ENCODE measurements at places on chromosomes 2 and 18.

GRCh38 chr2:664063-664462, 13.1 kb downstream of the TMEM18 start:
- DNase-seq: no peak

DNA sequence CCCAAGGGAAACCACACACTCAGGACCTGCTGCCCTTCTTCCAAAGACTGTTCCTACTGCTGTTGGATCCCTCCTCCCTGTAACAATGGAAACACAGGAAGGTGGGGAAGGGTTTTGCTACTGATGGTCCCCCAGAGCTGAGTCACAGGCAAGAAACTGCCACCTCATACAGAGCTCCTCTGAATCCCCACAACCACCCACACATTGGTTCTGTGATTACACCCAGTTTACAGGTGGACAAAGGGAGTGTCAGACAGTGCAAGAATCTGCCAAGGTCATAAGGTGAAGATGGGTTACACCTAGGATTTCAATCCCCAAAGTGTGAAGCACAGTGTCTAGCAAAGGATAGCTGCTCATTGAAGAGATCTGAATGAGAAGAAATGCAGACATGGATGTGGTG, 141.7 kb upstream of the LMAN1 start:
- DNase-seq: no peak

DNA sequence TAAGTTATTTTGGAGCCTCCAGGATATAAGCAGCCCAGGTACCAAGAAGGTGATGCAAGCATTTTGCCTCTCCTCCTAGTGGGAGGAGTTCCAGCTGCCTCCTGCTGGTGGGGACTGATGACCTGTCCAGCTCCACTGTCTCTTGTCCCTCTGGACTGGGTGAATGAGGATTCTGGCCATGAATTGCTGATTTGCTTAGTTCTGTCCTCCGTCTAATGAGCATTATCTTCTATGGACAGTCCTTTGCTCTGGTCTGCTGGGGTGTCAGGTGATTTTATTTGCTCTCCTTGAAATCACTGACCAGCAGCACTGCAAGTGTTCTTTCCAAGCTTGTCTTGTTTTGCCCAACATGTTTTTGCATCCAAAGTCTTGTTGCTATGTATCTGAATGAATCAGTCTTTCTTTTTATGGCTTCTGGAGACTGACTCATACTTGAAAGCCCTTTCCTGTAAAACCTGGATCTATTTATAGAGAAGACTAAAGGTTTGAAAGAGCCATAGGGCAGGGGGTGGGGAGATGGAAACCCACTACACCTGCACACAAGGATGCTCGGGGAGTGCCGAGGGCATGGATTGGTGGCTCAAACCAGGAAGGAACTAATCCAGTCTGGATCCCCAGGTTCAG, 40.5 kb upstream of the EFHD1 start:
- DNase-seq: no peak

GRCh38 chr2:127233710-127234109, 13.6 kb upstream of the CYP27C1 start:
- DNase-seq: no peak

DNA sequence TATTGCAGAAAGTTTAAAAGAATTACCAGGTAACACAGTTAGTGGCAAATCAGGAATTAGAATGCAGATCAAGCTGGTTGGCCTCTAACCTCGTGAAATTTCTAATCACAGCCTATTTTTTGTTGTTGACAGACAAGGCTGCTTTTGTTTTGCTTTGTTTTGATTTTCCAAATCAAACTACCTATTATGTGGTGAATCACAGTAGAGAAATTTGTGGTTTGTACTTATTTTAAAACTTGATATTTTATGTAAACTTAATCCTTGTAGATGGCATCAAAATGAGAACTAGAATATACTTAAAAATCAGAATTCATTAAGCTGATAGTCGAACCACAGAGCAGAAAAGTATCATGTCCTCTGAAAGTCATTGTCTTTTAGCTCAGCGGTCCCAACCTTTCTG, 258.1 kb downstream of the CTNNA2 start:
- no peak for DNase-seq

DNA sequence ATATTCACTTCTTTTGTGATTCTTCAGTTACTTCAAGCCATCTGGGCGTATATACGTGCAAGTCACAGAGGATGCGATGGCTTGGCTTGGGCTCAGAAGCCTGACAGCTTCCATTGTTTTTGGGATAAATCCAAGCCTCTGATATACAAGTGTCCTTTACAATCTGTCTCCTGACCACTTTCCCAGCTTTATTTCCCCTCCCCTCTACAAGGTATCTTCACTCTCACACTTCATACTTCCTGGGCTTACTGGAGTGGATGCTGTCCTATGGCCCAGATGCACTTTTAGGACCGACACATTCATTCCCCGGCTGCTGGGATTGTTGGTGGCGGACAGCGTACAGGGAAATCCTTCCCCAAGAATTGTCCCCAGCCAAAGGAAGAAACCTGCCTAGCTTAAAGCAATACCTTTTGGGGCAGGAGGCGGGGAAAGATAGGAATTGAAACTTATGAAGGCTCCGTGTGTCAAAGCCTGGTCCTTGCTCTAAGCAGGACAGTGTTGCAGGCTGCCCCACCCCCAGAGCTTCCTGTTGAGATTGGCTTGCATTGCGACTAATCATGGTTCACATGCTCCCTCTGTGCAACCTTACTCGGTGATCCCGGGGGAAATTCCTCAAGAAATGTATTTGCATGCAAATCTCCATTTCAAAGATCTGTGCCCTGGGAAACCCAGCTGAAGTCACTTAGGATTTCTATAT, 802.9 kb upstream of the ID2 start:
- DNase-seq: no peak

DNA sequence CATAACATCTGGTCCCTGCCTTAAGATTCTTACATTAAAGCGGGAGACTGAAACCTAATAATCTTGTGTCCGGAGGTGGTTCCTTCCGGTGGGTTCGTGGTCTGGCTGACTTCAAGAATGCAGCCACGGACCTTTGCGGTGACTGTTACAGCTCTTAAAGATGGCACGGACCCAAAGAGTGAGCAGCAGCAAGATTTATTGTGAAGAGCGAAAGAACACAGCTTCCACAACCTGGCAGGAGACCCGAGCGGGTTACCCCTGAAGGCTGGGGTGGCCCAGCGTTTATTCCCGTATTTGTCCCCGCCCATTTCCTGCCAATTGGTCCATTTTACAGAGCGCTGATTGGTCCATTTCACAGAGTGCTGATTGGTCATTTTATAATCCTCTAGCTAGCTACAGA, 122.3 kb upstream of the SIX2 start:
- no peak for DNase-seq

DNA sequence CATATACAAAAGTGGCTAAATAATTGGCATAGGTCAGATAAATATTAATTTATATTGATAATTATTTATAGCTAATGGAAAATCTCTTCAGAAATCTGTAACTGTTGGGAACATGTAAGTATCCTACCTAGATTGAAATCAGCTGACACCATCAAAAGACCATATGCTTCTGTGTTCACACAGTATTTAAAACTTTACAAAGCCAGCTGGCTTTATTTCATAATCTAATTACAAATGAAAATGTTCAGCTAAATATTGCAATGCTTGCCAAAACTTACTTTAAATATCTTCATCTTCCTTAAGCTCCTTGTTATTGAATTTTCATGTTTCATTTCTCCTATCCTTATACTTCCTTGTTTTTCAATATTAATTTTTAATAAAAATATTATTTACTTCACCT, 190.9 kb upstream of the DOK6 start:
- DNase-seq: no peak

GRCh38 chr2:28292491-28292890, 100.2 kb upstream of the FOSL2 start:
- DNase-seq: no peak

- DNase-seq: no peak
These were observed 29.4 kb downstream of the PDCL3 start for GRCh38 chr2:100592226-100592625.

DNA sequence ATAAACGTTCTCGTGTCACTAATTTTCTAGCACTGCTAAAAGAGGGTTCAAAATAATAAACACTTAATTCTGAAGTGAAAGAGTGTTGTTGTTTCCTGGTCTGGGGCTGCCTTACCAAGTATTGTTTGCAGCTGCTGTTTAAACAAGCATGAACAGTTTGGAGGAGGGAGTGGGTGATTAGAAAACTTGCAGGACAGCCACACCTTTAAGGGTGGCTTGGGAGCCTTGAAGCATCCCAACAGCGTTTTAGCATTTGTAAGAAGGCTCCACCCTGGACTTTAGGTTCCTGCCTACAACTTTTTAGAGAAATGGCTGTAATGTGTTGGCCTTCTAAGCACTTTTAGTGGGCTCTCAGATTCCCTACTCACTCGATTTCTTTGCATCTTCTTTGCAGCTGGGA, 371.6 kb downstream of the TGIF1 start:
- DNase-seq: no peak

GRCh38 chr2:2877427-2877826, 500.2 kb downstream of the EIPR1 start:
- no peak for DNase-seq

DNA sequence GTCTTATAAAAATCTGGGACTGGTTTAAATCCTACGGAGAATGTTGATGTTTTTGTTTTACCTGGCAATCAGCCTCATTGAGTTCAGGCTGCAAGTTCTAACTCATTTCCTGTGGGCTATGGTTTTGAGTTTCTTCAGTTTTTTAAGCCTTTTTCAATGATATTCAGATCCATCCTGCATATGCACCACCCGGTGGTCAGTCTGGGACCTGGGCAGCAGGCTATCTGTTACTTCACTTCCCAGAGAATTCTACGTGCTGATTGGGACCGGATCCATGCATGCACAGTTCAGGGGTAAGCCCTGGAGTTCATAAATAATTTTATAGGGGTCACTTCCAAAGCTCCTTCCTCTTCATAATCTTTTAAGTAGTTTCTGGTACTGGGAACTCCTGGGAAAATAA, 339.2 kb upstream of the HNRNPA3 start:
- DNase-seq: no peak

- DNase-seq: no peak
These were observed 32.1 kb downstream of the MBD2 start for GRCh38 chr18:54192415-54192814.

Data from muscle of back (tissue), 13 donors.